Adipocyte (in vitro differentiated cells): ENCODE measurements at places on chromosomes 3 and 15.

GRCh38 chr3:24678421-24678865, 183.8 kb upstream of the THRB start:
- peak; percentile 90 for DNase-seq

DNA sequence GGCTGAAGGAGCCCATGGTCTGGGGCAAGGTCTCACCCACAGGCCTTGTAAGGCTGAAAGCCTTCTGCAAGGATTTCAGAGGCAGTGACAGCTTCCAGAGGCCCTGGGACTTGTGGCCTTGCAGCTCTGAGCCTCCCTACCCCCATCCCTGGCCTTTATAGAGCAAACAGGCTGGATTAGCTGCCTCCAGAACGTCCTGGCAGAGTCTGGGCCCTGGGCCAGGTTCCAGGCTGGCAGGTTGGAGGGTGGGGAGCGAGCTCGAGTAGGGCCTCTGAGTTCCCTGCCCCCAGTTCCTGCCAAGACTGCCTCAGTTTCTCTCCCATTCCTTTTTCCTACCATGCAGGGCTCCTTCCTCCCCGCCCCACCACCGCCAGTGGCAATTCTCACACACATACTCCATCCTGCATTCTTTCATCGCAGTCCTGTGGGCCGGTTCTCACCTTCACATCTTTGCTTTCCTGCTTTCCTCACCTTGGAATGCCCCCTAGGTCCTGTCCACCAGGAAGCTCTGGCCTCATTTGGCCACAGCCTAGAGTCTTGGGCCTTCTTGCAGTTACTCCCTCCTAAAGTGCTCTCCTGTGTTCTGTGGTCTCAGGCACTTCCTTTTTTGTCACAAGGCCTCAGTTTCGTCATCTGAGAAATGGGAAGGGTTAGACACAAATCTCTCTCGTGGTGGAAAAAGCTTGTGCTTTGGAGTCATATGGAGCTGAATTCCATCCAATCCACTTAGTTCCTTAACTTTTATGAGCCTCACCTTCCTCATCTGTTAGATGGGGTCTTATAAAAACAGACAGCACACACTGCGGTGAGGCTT, 2.7 kb downstream of the LMAN1L start:
- DNase-seq, result no peak

DNA sequence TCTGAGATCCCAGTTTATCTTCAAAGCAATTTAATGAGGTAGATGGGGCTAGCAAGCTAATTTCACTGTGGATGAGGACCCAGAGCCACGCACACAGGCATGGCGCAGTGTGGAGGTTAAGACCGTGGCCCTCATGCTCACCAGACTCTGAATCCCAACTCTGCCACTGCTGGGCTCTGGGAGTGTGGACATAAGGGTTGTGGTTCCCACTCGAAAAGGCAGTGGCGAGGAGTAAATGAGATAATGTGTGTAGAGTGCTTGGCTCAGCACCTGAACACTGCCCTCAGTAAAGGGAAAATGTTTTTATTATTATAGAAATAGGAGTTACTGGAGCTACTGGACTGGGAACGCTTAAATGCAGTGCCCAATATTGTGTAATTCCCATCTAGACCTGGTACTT, 243.5 kb upstream of the TPM1 start:
- no peak for DNase-seq

DNA sequence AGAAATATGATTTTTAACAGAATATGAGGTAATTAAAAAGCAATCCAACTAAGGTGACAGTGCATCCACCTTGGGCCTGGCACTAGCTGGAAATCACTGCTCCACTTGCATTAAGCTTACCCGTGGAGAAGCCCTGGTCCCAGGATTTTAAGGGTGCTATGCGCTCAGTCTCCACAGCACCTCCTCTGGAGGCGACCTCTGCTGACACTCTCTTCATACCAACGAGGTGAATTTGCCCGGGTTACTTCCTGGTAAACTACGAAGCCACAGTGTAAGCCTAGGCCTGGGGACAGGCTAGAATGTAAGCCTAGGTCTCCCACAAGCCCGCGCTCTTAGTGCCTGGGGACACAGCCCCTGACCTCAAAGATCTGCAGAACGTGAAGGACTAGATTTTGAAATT, 793 bp downstream of the APOD start:
- DNase-seq, result no peak

GRCh38 chr3:55296030-55296429, 191.1 kb downstream of the WNT5A start:
- peak; percentile 83 for DNase-seq

DNA sequence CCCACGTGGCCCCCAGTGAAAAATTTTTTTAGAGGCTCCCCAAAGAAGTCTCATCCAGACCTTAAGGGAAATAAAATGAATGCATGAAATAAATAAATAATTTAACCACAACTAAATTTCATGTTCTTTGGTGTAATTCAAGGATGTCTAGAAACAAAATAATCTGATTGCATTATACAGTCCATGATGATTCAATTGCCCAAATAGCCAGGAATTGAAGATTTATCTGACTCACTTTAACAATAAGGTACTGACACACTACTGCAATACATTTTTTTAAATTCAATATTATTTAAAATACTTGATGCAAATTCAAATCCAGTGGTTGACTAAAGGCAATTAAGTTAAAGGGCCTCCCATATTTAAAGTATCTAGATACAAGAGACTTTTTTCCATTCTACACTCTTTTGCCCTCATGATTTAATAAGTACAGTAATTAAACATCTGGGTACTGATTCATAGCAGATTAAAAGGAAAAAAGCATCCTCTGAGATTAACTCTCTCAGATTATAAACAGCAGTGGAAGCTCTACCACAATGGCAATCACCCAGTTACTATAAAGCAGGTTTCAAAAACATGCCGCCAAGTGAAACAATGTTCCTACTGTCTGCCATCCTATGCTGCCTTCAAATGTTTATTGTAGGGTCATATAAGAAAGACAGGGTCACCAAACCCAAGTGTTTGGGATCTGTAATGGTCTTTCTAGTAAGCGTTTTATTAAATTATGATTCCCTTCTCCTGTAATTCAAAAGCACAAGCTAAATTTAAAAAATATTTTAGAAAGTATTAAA, 9.9 kb downstream of the UQCC5 start:
- DNase-seq, result peak; percentile 28

- DNase-seq, result no peak
These were observed 57.4 kb downstream of the POMGNT2 start for GRCh38 chr3:43048470-43048869.

GRCh38 chr3:77081240-77081661, 41.4 kb downstream of the ROBO2 start:
- peak; percentile 91 for DNase-seq

- DNase-seq, result no peak
These were observed 58.1 kb upstream of the C15orf61 start for GRCh38 chr15:67462875-67463274.

DNA sequence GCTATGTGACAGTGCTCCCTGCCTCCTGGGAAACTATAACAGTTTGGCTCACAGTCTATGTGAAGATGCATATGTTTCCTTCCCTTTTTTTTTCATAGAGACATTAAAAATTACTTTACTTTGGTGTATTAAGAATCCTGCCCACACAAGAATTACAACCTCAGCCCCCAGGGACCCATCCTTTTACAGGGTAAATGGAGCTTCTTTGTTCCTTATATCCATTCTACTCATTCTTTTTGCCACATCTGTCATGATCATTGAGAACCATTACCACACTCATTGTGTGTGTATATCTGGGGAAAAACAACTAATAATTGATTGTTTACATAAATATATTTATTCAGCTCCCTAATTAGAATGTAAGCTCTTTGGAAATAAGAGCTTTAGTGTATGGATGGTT, 157.4 kb downstream of the SSR3 start:
- no peak for DNase-seq

- DNase-seq, result peak; percentile 35
These were observed 7.4 kb upstream of the DLG1 start for GRCh38 chr3:197305854-197306253.

GRCh38 chr3:59422312-59422711, 372.5 kb upstream of the CFAP20DC start:
- DNase-seq, result peak; percentile 23

GRCh38 chr3:161038725-161039124, 66.4 kb downstream of the B3GALNT1 start:
- DNase-seq, result no peak

DNA sequence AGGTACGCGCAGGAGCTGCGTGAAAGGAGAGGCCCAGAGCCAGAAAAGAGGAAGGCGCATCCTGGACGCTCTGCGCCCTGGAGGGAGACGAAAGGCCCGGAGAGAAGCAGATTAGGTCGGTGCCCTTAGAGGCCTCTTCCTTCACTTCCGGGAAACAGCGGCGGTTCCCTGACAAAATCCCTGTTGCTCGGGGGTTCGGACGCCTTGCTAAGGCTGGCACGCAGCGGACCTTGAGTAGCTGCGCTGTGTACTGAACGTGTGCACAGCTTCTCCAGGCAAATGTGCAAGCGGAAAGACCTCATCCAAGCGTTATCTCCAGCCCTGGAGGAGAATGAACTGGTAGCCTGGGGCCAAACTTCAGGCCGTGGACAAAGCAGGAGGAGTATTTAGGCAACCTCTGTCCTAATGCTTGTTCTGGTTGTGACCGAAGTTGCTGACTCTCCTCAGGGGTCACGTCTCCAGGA, 3.0 kb upstream of the SOX14 start:
- no peak for DNase-seq

DNA sequence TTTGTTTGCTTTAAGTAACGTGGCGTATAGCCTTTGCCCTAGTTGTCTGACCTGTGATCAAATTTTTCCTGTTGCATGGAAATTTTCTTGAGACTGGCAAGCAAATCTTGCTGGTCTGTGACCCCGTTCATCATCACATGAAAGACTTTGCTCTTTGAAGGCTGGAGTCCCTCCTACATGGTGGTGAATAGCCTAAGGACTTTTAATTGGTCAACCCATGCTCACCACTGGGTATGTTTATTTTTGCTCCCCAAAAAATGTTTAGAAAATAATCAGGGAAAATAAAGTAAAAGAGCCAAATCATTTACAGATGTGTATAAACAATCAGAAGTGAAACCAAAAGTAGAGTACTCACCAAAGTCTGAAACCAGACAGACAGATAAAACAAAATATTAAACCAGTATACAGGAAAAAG, 1075.3 kb upstream of the ALCAM start:
- DNase-seq, result peak; percentile 66

DNA sequence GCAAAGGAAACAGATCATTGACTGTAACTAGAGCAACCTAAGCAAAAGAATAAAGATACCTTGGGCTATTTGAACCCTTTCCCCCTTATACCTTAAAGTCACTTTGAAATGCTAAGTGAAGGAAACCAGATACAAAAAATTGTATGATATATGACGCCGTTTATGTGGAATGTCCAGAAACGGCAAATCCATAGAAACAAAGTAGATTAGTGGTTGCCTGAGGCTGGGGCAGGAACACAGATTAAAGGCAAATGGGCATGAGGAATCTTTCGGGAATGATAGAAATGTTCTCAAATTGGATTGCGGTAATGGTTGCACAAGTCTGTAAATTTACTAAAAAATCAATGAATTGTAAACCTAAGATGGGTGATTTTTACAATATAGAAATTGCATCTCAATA, 160.1 kb upstream of the CCDC54 start:
- peak; percentile 97 for DNase-seq

DNA sequence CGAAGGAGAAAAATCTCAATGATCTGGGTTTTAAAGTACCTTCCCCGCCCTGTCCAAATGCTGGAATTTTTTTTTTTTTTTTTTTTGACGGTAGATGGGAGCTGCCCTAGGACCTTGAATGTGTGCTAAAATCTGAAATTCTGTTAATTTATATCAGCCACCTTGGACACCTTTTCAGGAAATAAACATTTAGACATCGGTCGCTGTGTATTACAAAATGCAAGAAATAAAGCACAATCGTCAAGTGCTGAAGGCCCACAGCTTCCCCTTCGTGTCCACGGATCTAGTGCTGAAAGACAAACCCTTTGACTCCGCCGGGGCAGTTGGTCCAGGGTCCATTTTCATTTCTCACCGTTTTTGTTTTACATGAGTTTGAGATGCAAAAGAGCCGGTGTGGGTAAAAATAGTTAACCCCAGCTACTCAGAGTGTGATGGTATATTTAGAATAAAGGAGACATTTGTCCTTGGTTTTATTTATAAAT, 90.2 kb upstream of the CHD2 start:
- peak; percentile 77 for DNase-seq

DNA sequence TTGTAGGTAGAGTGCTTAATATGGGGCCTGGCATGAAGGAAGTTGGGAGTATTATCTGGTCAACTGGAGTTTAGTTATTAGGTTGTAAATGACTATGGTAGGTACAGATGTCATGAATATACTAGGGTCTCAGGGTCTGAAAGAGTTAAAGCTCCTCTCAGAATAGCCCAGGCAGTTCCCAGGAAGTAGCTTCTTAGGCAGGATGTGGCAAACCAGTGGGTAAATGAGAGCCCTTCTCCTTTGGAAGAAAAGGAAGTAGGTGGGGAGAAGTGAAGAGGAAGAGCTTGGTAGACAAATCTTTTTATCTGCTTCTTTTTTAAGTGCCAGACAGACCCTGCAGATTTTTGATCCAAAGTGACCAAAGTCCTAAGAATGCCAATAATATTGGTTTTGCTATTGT, 24.5 kb downstream of the MAP2K1 start:
- no peak for DNase-seq

- DNase-seq, result no peak
These were observed 192.9 kb upstream of the NECTIN3 start for GRCh38 chr3:110878692-110879091.

DNA sequence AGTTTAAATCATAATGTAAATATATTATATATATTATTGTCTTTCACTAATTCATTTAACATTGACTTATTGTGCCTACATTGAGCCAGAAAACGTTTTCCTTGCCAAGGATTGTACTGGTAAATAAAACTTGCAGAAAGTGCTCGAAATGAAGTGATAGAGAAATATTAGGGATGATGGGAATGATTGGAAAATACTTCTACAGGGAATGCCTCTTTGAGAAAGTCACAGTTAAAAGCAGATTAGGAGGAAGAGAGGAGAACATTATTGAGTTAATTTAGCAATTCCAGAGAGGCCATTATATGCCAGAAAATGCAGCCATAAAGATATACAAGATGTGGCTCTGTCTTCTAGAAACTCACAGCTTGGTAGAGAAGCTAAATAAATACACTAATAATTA, 560.0 kb upstream of the KCNMB2 start:
- no peak for DNase-seq

DNA sequence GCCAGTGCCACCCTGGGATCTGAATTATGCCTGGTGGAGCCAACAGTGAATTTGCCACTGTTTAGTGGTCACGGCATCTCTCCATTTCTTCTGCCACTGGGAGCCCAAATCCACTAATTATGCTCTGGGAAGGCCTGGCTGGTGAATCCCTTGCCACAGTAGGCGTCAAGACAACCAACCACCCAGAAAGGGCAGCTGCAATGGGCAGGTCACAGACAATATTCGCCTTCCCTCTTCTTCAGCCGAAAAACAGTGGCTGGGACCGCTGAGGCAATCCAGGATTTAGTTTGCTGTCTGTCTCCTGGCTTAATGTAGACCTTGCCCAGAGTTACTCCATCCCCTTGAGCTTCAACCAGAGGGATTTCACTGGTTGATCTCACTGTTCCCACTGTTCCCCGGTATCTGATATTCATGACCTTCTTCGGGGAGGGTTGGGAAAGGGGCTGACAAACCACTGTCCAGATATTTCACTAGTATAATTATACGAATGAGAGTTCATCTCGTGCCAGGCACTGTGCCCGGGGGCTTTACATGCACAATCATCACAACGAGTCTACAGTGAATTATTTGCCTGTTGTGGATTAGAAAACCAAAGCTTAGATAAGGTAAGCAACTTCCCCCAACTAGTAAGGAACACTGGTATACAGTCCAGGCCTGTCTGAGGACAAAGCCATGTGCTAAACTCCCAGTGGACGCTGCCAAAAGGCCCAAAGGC, 49.9 kb upstream of the RAB6B start:
- DNase-seq, result no peak

GRCh38 chr3:142356818-142357217, 91.0 kb downstream of the XRN1 start:
- no peak for DNase-seq
